ENCODE measurements at places on chromosomes 11 and 22.

DNA sequence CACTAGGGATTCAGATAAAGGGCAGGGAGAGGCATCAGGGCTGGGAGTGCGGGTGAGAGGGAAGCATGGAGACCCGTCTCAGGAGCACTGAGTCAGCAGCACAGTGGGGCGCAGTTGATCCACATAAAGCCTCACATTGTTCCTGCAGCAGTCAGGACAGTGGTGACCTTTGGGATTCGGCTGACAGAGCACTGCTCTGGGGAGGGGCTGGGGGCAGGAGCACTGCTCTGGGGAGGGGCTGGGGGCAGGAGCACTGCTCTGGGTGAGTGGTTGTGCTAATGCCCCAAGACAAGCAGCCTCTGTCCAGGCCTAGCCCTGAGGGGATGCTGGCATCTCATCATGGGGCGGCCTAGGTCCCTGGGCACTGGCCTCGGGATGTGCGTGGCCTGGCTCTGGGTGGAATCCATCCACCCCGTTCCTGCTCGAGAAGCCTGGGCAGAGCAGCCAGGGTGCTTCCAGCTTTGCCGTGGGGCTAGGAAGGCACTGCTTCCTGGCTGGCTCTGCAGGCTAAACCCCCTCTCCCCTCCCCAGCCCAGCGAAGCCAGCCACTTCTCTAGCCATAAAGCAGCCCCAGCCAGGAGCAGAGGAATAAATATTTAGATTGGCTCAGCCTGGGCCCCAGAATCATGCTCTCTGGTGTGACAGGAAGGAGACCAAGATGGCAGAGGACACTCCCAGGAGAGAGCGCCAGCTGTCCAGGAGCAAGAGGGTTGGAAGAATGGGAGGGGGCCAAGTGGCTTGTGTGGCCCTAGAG lies 7.3 kb downstream of the OAF start:
- DNase-seq, result no peak

GRCh38 chr11:97143463-97143862 lies 753.6 kb downstream of the JRKL start:
- DNase-seq, result no peak

DNA sequence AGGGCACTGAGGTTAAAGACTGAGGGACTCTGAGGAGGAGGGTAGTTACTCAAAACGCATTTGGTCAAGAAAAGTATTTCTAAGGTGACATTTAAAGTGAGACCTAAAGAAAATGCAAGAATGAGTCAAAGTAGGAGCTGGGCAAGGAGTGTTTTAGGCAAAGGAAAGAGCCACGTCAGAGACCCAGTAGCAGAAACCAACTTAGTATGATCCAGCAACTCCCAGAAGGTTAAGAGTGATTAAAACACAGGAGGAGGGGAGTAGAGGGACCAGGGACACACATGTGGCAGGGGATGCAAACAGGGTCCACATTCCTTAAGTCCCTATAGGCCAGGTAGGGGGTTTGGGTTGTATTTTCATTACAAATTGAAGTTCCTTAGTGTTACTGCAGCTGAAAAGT lies 24.3 kb upstream of the CCDC34 start:
- no peak for DNase-seq

GRCh38 chr11:129143335-129143734 lies 48.8 kb downstream of the ARHGAP32 start:
- no peak for DNase-seq

DNA sequence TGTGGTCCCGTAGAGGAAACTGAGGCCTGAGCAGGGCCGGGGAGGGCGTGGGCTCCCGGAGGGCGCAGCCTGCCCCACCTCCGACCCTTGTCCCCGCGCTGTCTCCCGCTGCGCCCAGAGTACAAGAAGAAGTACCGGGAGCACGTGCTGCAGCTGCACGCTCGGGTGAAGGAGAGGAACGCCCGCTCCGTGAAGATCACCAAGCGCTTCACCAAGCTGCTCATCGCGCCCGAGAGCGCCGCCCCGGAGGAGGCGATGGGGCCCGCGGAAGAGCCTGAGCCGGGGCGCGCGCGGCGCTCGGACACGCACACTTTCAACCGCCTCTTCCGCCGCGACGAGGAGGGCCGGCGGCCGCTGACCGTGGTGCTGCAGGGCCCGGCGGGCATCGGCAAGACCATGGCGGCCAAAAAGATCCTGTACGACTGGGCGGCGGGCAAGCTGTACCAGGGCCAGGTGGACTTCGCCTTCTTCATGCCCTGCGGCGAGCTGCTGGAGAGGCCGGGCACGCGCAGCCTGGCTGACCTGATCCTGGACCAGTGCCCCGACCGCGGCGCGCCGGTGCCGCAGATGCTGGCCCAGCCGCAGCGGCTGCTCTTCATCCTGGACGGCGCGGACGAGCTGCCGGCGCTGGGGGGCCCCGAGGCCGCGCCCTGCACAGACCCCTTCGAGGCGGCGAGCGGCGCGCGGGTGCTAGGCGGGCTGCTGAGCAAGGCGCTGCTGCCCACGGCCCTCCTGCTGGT lies 1.9 kb downstream of the NLRP6 start:
- DNase-seq, result no peak

GRCh38 chr11:833114-833791 lies 501 bp downstream of the CD151 start:
- no peak for DNase-seq

GRCh38 chr22:26552466-26552865 lies 37.5 kb downstream of the TPST2 start:
- DNase-seq, result no peak

DNA sequence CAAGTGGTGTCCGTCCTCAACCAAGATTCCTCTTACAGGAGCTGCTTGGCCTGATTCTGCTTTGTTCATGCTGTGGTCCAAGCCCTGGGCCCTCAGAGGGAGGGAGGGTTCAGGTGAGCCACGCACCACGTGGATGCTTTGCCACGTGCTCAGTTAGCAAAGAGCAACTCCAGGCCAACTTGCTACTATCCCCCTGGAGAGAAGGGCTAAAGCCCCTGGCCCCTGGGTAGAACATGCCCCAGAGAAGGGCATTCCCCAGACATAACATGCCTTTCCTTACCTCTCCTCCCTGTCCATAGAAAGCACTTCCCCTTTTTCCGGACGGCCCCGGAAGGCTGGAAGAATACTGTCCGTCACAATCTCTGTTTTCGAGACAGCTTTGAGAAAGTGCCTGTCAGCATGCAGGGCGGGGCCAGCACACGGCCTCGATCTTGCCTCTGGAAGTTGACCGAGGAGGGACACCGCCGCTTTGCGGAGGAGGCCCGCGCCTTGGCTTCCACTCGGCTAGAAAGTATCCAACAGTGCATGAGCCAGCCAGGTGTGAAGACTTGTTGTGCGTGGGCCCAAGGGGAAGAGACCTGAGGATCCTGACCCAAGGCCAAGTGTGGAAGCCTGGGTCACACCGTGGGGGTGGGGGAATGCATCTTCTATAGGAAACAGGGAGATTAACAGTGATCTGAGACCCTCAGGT lies 8.8 kb downstream of the FOXR1 start:
- DNase-seq, result no peak

- no peak for DNase-seq
These were observed 12.0 kb downstream of the FAM111A start for GRCh38 chr11:59154610-59155009.

DNA sequence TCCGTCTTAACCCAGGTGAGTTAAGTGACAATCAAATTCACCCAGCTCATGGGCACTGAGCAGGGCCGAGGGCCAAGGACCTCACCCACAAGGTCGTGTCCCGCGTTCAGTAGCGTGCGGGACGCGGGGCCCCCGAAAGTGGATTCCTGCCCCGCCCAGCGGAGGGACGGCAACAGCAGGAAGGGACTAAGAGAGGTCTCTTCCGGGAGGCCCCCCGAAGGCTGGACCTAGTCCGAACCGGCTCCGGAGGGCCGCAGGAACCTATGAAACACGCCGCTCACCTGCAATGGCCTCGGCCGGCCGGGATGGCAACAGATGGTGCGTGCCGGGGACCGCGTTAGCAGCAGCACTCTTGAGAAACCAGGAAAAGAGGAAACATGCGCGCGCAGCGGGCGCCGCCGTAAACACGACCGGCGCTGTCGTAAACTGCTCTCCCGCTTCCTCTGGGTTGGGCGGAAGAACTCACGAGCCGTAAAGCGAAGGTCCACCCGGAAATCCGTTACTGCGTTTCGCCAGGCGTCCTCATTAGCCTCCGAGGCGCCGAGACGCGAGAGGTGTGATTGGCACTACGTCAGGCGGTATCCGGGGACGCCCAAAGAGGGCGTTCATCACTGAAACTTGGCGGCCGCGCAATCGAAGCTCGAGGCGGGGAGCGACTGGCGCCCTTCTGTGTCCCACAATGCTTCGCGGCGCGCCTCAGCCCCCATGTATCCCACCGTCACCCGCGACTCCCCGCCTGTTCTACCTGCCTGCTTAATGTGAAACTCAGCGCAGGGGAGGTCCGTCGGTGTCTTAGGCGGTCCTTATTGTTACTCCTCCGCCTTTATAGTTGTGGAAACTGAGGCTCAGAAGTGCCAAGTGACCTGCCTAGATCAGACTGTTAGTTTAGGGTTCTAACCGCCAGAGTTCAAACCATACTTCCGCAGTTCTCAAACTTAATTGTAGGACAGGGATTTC lies at the start of gene EIF3D:
Gene EIF3D (minus strand): TSS at position 372 of the 957 bp plus-strand sequence. CDS start 3,045 bp downstream, outside the sequence.
- peak; percentile 98 for DNase-seq

DNA sequence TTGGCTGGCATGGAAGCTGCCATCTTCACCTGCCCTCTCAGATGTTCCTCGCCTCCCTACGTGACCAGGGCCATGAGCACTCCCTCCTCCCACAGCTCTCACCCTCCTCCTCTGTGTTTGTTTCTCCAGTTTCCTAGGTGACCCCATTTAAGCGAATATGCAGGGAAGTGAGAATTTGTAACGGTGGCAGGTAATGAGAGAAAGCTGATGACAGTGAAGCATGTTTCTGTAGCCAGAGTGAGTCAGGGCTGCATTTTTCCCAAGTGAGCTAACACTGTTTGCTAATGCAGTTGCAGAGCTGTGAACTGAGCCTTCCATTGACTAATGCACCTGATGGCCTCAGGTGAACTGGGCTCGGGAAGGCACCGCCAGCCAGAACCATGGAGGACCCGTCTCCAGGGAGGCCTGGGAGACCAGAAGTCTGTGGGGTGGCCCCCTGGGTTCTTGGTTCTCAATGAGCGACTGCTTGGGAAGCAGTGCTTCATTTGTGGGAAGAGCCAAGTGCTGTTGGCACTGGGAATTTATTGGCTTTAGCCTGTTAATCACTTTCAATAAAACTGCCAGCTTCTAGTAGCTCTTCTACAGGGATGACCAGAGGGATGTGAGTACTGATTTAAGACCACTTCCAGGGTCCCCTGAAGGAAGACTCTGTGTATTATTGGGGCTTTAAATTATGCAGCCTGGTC lies 64.5 kb downstream of the BARX2 start:
- DNase-seq, result peak; percentile 41

DNA sequence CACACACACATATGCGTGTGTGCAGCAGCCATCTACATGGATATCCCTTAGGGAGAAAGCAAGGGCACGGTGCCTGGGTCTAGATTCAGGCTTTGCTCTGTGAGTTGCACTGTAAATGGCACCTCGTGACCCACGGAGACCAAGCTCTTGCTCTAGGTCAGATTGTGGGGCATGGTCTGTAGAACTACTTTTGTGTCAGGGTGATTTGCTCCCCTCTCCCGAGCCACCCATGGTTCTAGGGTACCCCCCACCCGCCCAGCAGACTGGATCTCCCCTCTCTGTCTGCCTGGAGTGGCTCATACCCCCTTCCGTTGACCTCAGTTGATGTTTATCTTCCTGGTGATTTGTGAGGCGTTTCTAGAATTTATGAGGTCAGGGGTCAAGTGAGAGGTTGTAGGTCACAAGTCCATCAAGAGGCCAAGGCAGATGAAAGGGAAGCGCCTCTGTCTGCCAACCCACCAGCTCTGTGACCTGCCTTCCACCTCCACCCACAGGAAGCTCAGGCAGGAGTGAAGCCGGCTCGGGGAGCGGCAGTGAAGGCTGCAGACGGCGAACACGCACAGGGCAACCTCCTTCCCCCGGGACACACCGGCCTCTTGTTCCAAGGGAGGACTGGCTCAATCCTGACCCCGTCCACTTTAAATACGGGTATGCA lies 76.2 kb upstream of the TTLL12 start:
- no peak for DNase-seq

DNA sequence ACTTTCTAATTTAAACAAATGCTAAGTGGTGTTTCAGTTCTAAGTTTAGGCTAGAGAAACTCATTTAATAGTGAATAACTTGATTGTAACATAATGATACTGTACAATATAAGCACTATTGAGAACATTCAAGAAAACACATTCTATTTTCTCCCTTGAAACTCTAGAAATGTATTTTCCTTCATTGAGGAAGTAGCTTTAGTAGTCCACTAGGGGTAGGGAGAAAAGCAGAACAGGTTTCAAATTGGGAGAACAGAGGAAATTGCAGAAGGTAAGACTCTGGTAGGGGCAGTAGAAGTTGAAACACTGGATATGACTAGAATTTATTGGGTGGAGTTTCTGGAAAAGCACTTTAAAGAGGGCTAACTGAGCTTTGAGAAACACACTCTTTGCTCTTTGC lies 31.6 kb upstream of the MPPED2 start:
- no peak for DNase-seq

DNA sequence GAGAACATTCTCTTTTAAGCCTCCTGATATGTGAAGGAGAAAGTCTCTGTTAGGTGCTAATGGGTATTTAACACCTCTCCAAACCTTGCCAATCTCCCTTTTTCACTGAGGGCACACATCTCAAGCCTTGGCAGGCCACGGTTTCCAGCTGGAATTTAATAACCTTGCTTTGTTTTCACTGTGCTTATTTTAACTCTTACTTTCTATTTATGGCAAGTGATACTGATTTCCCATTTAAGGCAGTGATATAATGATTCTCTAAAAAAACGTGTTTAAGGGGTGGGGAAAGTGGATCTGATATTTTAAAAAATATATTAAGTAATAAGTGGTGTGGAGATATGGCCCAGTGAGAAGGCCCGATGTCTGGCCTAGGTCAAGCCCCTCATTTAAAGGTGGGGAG lies 1.1 kb upstream of the RASD2 start:
- DNase-seq, result no peak

GRCh38 chr11:38562562-38562961 lies 1964.5 kb upstream of the RAG2 start:
- no peak for DNase-seq

DNA sequence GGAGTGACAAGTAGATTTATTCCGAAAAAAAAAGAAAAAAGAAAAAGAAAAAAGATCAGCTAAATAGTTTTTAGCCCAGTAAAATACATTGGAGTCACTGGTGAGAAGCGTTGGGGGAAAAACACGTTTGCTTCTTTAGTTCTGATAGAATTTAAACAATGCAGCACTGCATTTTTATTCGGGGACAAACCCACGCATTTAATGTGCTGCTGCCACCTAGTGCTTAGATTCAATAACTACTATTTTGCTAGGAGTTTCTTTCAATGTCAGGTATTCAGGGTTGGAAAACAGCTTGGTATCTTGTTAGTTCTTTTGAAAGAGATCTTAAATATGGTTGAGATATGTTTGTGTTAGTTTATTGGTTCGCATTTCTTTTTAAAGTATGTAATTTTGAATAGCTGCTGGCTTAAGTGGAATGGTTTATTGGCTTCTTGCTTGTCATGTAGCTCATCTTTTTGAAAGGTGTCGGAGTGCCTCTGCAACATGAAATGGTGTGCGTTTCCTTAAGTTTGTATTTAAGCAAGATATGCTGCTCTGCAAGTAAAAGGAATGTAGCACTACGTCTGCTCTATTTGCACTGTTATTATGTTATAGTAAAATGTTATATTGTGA lies 41.9 kb downstream of the SVIP start:
- DNase-seq, result no peak

- no peak for DNase-seq
These were observed 113.7 kb downstream of the PTPRJ start for GRCh38 chr11:48093795-48094642.

All from right renal cortex interstitium (tissue), 3 donors.